ENCODE measurements at places on chromosomes 4 and X.

DNA sequence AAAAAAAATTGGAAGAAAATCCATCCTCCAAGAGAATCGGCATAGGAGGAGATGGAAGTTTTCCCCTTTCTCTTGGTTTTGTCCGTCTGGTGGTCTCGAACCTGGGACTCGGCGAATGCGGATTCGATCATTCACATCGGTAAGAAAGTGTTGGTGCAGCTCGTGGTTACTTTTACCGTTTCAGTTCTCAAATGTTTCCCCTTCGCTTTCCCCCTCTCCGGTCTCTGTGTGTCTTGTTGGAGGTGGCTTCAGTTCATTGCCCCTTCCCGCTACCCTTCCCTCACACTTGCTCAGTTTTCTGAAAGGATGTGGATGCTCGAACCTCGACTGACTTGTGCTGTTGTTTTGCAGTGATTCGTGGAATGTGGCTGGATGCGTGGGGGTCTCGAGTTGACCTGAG is 840 bp downstream of the GRID2 start:
- DNase-seq = no peak

DNA sequence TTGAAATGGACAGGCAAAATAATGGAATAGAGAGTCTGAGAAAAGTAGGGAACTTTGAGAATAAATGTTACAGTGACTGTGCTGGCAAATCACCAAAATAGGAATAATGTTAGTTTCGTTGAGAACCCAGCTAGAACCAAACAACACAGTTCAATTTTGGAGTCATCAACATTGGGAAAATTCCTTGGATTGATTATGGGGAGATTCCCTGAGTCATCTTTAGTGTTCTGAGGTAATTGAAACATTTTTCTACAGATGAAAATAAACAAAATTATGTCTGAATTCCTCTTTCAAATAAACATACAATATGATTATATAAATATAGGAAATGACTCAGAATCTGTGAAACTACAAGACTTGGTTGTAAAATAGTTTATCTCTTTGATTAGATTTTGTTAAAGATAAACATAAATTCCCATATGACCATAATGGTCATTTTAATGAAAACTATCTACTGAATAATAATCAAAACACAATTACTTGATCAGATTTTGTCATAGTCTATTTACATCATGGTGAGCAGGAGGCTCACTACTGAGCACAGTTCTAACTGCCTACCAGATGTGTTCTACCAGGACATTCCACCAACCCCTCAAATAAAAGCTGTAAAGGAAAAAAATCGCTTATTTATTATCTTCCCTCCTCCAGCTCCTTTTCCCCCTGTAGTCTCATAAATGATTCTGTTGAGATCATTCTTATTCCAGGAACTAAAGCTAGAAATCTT is 51.4 kb upstream of the GABRA2 start:
- DNase-seq = no peak

GRCh38 chr4:55346851-55347255 is 811 bp downstream of the SRD5A3 start:
- DNase-seq = no peak

DNA sequence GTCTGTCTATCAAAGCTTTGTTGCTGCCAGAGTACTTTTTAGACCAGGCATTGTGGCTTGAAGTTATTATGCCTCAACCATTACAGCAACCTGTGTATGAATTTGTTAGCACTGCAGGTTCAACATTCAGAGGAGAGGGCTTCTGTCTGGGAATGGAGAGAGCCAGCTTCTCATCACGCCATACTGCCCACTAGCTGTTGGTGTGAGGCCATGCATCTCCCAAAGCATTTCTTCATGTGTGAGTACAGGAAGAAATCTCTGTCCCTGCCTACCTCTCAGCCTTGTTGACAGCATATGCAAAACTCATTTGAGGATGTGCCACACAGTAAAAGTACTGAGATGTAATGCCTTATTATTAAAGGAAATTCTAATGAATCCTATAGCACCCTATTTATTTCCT is 76.9 kb upstream of the PPARGC1A start:
- no peak for DNase-seq

GRCh38 chr4:151205722-151206121 is 71.2 kb upstream of the PRSS48 start:
- no peak for DNase-seq

- DNase-seq = no peak
Measured at GRCh38 chr4:154623995-154624394, 11.5 kb upstream of the FGG start.

GRCh38 chr4:89301003-89301402 is 6.6 kb downstream of the GPRIN3 start:
- DNase-seq = no peak

GRCh38 chr4:35511851-35512250 is 732.5 kb downstream of the ARAP2 start:
- no peak for DNase-seq

DNA sequence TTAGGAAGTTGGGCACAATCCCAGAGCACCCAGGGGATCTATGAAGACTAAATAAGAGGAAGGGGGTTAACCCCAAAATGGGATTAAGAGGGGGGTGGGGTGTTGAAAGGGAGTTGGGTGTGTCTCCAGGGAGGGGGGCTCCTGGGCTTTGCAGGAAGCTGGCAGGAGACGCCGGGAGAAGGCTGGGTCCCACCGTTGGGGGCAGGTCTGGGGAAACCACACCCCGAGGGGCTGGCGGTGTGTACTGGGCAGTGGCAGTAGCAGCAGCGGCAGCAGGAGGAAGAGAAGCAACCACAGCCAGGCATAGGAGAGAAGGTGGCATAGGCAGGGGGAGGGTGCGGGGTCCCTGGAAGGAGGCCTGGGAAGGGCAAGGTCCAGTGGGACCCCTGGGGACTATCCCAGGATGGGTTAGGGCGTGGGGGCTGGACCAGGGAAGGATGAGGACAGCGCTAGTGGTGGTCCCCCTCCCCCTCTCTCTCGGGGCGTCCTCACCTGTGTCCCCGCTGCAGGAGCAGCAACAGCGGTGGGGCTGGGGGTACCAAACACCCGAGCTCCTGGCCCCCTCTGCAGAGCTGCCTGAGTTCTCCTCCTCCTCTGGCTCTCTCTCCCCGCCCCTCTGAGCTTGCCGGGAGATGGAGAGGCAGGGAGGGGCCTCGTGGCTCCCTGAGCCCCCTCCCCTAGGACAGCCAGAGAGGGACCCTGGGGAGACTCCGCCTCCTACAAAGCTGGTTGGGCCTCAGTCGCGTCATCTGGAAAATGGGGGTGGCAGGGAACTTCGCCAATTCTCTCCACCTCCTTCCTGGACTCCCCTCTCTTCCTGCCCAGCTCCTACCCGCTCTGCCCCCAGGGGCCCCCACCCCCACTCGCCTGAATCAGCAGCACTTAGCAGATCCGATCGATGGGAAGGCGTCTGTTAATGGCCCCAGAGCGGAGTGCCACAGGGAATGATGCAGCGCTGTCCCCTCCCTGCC is at the start of gene KCND1:
Gene KCND1 (minus strand): TSS at position 596 of the 971 bp plus-strand sequence. CDS start 1,573 bp downstream, outside the sequence.
- DNase-seq = no peak

DNA sequence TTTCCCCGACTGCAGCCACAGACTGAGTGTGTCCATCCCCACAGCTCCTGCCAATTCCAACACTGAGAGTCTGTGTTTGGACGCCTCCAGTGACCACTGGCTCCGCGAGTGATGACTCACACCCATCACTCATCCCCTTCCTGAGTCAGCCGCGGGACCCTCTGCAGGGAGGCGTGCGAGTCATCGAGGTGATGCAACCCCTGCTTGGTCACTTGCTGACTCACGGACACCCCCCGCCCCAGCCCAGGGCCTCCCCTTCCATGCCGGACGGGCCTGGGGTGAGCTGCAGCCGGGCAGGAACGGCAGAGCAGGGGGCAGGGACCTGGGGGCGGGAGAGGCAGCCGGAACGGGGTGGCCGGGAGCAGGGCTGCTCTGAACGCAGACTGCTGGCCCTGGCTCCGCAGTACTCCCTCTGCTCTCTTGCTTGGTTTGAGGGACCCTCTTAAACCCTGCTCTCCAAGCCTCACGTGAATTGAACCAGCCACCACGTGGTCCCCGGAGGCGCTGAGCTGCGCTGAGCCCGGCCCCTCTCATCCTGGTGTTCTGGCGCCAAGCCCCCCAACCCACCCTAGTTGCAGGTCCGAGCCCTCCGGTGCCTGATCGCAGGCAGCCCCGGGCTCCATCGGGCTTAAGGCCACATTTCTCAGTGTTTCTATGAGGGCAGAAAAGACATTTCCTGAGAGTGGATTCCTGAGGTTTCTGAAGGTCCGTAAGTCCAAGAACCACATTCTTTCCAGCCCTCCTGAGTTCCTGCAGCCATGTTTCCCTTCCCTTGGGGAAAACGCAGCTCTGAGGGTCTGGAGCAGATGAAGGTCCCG is 32.4 kb downstream of the FGFRL1 start:
- no peak for DNase-seq
